ENCODE measurements at places on chromosomes 1 and 21. TPM values are rescaled to one million over a fixed set of nuclear protein-coding genes. Genes with fewer than 3 reads are reported as not detected.

GRCh38 chr21:28444557-28444956 is 548.1 kb downstream of the LTN1 start:
- no peak for DNase-seq

- no peak for DNase-seq
These were observed 86.3 kb downstream of the LHX9 start for GRCh38 chr1:198003468-198003867.

GRCh38 chr1:12596007-12596821 is 21.8 kb downstream of the DHRS3 start:
- DNase-seq, result peak; percentile 94

- DNase-seq, result no peak
These were observed 4.1 kb upstream of the TOE1 start for GRCh38 chr1:45335855-45336324.

DNA sequence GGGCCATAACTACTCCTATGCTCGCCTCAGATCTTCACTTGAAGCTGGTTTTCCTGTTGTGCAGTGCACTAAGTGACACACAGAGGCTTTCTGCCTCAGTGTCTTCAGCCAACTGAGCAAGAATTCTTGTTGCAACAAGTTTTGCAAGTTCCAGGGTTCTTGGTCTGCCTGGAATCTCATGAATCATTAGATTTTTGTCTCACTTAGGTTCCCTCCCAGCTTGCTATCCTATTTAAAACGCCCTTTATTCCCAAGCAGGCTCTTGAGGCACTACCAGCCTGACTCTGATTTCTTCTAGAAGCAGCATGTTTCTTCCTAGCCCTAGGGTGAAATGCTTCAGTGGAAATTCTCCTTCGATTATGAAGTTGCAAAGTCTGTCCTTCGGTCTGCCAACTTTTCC is 158.8 kb downstream of the C1orf21 start:
- DNase-seq, result no peak

- no peak for DNase-seq
These were observed 70.5 kb upstream of the HSPA13 start for GRCh38 chr21:14453339-14454015.

GRCh38 chr1:7225711-7226505 is 440.7 kb downstream of the CAMTA1 start:
- no peak for DNase-seq

- DNase-seq, result no peak
These were observed 48.6 kb upstream of the ATP1A1 start for GRCh38 chr1:116324411-116324810.

- no peak for DNase-seq
These were observed 12.4 kb upstream of the RCAN3 start for GRCh38 chr1:24490101-24490781.

DNA sequence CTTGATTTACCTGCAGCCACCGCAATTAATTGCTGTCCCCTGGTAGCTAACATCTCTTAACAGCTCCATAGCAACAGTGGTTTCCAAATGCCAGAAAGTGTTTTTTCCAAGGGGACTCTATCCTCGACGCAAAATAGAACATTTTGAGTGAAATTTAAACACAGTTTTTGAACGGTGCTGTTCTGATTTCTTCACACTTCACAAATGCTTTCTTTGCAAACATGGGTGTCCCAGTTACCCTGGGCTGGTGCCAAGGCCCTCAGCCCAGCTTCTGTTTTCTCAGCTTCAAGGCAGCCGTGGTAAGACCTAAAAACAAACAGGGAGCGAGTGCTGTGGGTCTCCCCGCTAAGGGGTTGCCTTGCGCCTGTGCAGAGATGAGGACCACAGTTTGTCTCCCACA is 147.3 kb upstream of the VAMP3 start:
- DNase-seq, result peak; percentile 52

GRCh38 chr21:17270229-17270628 is 242.6 kb upstream of the CXADR start:
- DNase-seq, result no peak

DNA sequence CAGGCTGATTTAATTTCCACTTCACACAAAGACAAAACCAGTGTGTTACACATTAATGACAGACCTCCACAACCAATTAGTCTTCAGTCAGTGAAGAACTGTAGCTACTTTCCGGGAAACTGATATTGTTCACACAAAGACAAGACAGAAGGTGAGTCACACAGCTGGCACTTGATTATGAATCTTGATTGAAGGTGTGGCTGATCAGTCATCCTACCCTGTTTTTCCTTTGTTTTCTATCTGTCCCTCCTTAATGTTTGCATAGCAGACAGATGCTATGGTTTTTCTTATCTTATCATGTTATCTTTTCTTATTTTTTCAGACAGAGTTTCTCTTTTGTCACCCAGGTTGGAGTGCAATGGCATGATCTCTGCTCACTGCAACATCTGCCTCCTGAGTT is 185.1 kb upstream of the GREM2 start:
- DNase-seq, result no peak

DNA sequence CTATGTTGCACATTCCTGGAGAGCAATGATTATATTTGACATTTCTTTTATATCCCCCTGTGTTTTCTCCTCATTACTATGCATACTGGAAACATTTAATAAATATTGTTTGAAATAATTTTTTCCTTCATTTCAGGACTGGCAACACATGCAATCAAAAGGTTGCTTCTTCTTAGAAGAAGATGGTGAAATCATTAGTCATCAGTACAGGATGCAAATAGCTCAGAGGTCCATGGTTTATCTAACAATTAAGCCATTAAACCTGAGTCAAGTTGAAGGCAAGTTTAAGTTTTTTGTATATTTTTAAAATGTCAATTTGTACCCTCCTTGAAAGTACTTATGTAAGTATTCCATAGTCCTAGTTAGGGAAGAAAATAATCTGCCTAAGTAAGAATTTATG is 22.5 kb downstream of the EFCAB7 start:
- no peak for DNase-seq

DNA sequence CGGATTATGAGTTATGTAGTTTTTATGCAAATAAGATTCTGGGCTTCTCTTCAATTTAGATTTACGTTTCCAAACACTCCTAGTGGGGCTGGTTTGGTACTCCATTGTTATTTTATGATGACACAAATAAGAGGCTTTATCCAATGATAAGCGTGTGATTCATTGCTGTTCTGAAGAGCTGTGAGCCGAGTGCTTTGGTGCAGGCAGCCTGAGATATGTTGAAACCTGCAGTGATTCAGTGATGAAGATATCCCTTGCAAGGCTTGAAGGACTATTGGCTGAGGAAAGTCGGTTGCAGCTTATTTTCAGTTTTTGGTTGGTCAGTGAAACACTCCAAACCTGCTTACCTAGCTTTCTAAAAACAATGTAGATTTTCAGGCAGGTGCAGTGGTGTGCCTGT is 112.2 kb downstream of the RYR2 start:
- no peak for DNase-seq

- DNase-seq, result no peak
These were observed 908 bp downstream of the DDI2 start for GRCh38 chr1:15618077-15618654.

GRCh38 chr1:1900883-1901640 is 10.2 kb upstream of the GNB1 start:
- DNase-seq, result no peak

DNA sequence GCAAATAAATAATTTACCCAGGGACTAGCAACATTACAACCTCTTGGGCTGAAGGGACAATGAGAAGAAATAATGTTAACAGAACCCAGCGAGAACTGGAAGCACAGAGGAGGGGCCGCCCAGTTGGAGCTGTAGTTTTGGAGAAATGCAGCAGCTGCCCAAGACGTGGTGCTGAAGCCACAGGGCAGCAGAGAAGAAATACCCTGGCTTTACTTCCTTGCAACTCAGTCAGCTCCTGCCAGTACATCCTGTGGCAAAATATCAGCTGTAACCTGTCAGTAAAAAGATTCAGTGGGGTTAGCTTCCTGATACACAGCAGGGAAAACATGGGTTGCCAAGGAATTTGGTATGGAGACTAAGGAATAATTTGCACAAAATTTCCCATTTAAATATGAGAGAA is 283.6 kb upstream of the USP25 start:
- no peak for DNase-seq

DNA sequence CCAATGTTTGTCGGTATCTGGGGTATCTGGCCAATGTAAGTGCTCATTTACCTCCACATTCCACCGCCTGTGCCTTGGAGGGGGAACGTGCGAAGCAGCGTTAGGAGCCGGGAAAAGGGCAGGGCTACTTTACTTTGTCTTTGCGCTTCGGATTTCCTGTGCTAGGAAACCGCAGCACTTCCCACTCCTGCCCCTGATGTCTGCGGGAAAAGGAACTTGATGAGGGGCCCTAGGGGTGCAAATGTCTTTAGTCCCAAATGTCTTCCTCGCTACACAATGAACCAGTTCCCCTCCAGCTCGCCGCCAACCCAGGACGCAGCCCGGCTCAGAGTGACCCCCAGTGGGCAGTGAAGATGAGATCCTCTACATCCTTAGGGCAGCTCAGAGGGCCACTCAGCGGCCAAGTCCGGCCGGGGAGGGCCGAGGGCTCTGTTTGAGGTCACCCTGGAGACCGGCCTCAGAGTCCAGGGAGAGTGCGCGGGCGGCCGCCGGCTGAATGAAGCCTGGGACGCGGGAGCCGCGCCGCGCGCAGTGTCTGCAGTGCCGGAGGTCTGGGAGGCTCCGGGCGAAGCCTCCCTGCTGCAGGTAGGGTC is at the start of gene DYNLT5:
DYNLT5 (plus strand) TSS at position 460 of the 593 bp plus-strand sequence. CDS start 2,200 bp downstream, outside the sequence.
- DNase-seq, result peak; percentile 75

GRCh38 chr1:109895720-109896504 is 14.7 kb upstream of the CSF1 start:
- DNase-seq, result no peak

DNA sequence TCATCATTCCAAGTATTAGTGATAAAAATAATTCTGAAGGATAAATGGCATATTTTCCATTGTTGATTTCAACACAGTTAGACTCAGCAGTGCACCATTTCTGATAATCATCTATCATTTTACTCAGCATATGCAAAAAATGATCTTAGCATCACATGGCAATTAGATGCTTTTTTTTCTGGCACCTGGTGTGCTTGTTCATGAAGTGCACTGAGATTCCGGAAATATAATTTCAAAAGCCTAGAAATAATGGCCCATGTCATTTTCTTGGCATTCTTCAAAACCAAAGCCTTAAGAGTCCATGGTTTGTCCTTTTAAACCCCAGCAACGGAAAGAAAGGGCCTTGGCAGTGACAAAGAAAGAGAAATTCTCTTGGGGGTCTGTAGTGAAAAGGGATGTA is 278.8 kb downstream of the KIF26B start:
- DNase-seq, result no peak

- DNase-seq, result no peak
These were observed 50.5 kb downstream of the PDE9A start for GRCh38 chr21:42703965-42704364.

DNA sequence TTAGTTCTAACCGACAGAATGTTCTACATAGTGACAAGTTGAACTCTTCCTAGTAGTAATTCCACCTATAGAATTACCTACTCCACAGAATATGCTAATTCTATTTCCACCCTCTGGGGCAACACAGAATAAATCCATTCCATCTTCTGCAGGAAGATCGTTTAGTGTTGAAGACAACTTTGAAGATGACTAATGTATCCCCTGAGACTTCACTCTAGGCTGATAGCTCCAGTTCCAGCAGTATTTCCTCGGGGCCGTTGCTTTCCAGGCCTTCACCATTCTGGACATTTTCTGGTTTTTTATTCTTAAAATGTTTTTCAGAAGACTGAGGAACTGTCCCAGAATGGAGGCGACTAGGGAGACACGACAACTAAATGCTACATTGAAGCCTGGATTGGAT is 61.0 kb upstream of the CSF1 start:
- DNase-seq, result no peak

DNA sequence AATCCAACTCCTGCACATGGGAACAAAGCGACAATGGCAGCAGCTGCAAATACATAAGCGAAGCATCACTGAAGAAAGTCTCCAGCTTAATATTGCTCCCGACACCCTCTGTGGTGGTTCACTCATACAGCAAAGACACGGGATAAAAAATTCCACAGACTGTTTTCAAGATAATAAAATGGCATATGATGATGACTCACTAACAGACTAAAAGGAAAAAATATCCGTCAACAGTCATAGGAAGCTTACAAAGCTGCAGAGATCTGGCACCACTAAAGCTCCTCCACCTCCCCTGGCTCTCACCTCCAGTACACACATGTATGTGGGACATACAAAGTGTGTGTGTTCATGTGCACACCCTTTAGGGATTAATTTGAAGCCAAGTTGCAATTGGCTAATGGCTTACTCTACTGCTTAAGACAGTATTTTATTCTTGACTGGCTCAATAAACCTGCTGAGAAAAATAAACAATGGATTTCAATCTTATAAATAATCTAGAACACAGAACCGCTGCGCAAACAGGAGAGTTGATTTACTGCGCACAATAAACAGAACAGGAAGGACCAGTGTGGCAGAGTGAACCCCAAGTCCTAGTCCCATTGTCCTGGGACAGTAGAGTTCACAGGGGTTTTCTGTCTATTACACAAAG is 94.4 kb downstream of the SLC45A1 start:
- DNase-seq, result no peak

DNA sequence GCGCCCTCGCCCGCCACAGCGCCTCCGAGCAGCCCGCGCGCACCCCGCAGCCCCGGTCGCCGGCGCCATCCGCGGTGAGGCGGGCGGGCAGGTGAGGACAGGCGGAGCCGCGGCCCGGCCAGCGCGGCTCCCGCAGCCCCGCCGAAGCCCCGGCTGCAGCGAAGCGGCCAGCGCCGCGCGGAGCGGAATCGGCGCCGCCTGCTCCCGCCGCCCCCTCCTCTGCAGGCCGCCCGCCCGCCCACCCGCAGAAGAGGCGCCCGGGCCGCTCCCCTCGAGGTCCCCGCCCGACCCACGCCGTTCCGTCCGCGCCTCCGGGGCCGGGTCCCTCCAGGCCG is 1.3 kb downstream of the PRDM16 start:
- no peak for DNase-seq

GRCh38 chr1:246161626-246162025 is 345.5 kb downstream of the SMYD3 start:
- DNase-seq, result no peak

- DNase-seq, result peak; percentile 68
These were observed 3.7 kb downstream of the FASLG start for GRCh38 chr1:172662464-172663109.

GRCh38 chr1:201335901-201336300 is 41.6 kb downstream of the TNNT2 start:
- no peak for DNase-seq

F3 gene
- 113 TPM for total RNA-seq

FAM163A gene
- not detected for total RNA-seq

FAM177B gene
- 0.20 TPM for total RNA-seq

LEPR gene
- total RNA-seq, result 38.0 TPM

ATP1A2 gene
- 5.6 TPM for total RNA-seq

OR2M3 gene
- not detected for total RNA-seq

GRIK3 gene
- not detected for total RNA-seq

MYCL gene
- total RNA-seq, result 3.6 TPM

LENEP gene
- total RNA-seq, result not detected

ADAMTS1 gene
- 122 TPM for total RNA-seq

KTI12 gene
- 7.3 TPM for total RNA-seq

SLC16A1 gene
- 8.6 TPM for total RNA-seq

TMPRSS2 gene
- 83.6 TPM for total RNA-seq

APCS gene
- not detected for total RNA-seq
